ENCODE measurements at places on chromosomes 7 and 10.

GRCh38 chr10:107577221-107577620 lies 412.7 kb upstream of the SORCS1 start:
- DNase-seq: no peak

GRCh38 chr10:127889605-127890195 lies 3.0 kb downstream of the CLRN3 start:
- DNase-seq: no peak

DNA sequence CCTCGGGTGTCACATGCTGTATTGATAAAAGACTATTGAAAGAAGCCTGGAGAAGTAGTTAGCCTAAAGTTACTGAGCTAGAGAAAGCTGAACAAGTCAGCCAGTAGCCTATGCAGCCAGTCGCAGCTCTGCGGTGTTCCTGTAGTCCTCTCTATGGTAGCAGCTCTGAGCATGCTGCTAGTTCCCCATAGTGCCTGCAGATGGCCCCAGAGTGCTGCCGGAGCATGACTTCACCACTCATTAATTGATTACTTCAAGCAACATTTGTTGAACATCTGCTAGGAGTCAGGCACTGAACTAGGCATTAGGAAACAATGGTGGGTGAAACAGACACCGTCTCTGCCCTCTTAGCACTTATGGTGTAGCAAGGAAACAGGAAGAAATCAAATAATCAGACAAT lies 422.7 kb downstream of the SORCS3 start:
- DNase-seq: no peak

DNA sequence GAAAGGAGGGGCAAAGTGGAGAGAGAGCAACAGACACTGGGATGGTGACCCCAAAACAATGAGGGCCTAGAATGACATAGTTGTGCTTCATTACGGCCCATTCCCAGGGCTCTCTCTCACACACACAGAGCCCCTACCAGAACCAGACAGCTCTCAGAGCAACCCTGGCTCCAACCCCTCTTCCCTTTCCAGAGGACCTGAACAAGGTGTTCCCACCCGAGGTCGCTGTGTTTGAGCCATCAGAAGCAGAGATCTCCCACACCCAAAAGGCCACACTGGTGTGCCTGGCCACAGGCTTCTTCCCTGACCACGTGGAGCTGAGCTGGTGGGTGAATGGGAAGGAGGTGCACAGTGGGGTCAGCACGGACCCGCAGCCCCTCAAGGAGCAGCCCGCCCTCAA lies 20.7 kb downstream of the PRSS2 start:
- no peak for DNase-seq

DNA sequence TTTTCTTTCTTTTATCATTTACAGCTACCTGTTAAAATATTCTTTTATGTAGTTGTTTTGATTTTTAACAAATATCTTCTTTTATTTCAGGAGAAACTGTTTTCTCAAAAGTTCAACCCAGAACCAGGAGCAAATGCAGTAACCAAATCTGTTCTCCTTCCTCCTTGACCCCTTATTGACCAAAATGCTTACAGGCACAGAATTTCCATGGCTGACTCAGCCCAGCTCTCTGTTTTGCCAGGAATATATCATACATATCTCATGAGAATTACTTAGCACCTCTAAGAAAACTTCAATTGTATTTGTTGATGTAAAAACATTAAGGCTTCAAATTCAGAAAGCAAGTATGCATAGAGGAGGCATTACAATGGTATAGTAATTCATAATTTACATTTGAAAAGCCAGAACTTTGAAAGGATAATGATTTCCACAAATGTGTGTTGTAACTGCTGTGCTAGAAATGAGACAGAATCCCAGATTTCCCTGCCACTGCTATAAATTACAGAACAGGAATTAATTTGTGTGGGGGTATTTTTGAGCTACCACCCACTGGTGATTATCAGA lies 2.2 kb downstream of the GSAP start:
- no peak for DNase-seq

DNA sequence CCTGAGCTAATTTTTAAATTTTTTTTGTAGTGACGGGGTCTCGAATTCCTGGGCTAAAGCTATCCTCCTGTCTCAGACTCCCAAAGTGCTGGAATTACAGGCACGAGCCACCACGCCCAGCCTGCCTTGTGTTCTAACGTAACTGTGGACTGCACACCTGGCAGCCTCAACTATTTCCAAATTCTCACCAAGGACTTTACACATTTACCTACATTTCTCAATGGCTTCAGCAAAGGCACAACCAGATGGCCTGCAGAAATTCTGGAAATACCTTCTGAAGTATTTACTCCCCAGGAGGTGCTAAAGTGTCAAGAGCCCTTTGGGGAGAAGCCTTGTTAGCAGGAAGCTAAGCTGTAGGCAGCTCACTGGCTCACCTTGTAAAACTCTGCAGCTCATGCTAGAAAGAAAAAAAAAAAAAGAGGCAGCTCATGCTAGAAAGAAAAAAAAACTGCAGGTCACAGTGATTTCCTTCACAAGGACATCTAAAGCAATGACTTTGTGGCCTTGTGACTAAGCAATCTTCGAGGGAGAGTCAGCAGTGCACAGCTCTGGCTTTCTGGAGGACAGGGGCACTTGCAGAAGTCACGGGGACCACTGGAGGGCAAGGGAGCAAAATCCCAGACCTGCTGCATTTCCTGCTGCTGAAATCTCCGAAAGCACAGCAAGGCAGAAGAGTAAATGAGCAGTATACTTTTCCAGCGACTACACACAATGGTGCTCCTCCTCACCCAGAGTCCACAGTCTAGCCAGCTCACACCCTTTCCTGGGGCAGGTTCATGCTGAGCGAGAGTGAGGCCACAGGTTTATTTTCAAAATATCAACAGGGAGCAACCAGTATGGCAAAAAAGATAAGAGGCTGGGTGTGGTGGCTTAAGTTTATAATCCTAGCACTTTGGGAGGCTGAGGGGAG lies 40.4 kb downstream of the BAIAP2L1 start:
- DNase-seq: no peak

DNA sequence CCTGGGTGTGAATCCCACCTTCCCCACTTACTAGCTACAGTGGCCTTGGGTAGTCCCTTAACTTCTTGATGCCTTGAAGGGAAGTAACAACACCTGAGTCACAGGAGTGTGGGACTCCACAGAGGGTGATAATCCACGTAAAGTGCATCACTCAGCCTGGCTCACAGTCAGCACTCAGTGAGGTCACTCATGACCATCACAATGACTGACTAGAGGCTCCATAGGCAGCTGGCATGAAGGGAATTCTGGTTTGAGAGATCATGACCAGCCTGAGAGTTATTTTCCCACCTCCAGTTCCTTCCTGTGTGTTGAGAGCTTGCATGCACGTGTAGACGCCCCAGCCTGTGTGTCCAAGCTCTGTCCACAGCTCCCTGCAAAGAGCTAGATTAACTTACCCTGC lies 34.8 kb downstream of the NEUROG3 start:
- no peak for DNase-seq

- DNase-seq: no peak
Observed at GRCh38 chr10:69855346-69856111, 53.8 kb downstream of the COL13A1 start.

- no peak for DNase-seq
Observed at GRCh38 chr10:110002801-110003523, 4.8 kb upstream of the ADD3 start.

DNA sequence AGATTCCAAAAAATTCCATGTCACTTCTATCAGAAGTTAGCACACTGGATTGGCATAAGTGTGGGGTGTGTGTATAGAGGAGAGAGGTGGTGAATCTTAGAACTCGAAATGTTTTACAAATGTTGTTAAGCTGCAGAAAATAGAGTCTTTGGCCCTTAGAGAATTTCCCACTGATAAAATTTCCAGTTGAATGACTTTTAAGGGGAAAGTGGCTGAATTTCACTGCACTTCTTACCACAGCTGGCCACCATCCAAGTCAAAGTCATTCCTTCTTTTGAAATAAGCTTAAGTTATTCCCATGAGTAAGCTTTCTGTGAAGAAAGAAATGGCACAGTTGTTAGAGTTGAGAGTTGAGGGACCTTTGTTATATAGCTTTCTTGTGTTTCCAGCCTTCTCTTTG lies 13.9 kb downstream of the VCL start:
- no peak for DNase-seq

GRCh38 chr10:131915990-131916766 lies 15.4 kb downstream of the PPP2R2D start:
- no peak for DNase-seq

GRCh38 chr10:88059190-88059589 lies 195.8 kb downstream of the PTEN start:
- no peak for DNase-seq

- no peak for DNase-seq
Observed at GRCh38 chr7:43229801-43230200, 117.4 kb downstream of the HECW1 start.

- no peak for DNase-seq
Observed at GRCh38 chr10:127168261-127168660, 28.1 kb downstream of the INSYN2A start.
